HFFc6 (cell line): ENCODE measurements at places on chromosomes 1 and 21. TPM values are rescaled to one million over a fixed set of nuclear protein-coding genes. Genes with fewer than 3 reads are reported as not detected.

GRCh38 chr21:24976238-24976637 lies 631.0 kb downstream of the MRPL39 start:
- no peak overlapping the region for H3K4me3 ChIP-seq
- no peak overlapping the region for H3K27ac ChIP-seq
- H3K4me1 ChIP-seq = no peaks in the 10 kb centered on the region
- no peak for DNase-seq
- peaks cover 3% of the 10 kb centered on the region; the same call in 1 of the 2 replicates for H3K27me3 ChIP-seq

DNA sequence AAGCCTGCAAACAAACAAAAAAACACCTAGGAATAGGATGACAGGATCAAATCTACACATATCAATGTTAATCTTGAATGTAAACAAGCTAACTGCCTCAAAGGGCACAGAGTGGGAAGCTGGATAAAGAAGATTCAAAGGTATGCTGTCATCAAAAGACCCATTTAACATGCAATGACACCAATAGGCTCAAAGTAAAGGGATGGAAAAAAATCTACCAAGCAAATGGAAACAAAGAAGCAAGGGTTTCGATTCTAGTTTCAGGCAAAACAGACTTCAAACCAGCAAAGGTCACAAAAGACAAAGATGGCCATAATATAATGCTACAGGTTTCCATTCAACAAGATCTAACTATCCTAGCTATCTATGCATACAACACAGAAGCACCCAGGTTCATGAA lies 16.2 kb upstream of the OR2T10 start:
- no peaks in the 10 kb centered on the region for H3K27me3 ChIP-seq
- no peak for DNase-seq
- no peak overlapping the region for H3K27ac ChIP-seq
- H3K36me3 ChIP-seq = no peaks in the 10 kb centered on the region; the same call in 1 of the 2 replicates
- H3K4me1 ChIP-seq = no peaks in the 10 kb centered on the region

DNA sequence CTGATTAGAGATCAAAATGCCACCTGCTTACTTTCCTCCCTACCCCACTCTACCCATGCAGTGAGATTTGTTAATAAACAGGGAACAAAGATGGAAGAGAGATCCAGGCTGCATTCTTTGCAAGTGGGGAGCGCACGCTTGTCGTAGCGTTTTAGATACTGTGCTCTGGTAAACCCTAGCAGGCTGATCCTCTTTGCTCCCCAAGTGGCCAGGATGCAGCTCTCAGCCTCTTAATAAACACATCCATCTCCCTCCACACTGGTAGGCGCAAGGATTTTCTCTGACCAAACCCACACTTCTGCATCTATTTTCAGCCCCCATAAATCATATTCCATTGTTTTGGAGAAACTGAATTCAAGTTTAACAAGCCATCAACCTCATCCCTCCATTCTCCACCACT lies 2.9 kb downstream of the PGBD5 start:
- H3K4me1 ChIP-seq = peaks cover 6% of the 10 kb centered on the region; the same call in 1 of the 2 replicates
- no peak overlapping the region for H3K27ac ChIP-seq
- H3K4me3 ChIP-seq = no peak overlapping the region
- H3K27me3 ChIP-seq = peaks cover 17% of the 10 kb centered on the region

GRCh38 chr1:244050014-244050834 lies 859 bp upstream of the ZBTB18 start:
- peaks cover 12% of the 10 kb centered on the region for H3K4me1 ChIP-seq
- peak overlapping the region; percentile 90 for H3K27ac ChIP-seq
- no peak overlapping the region for H3K4me3 ChIP-seq
- peaks cover 6% of the 10 kb centered on the region for H3K36me3 ChIP-seq
- DNase-seq = no peak

DNA sequence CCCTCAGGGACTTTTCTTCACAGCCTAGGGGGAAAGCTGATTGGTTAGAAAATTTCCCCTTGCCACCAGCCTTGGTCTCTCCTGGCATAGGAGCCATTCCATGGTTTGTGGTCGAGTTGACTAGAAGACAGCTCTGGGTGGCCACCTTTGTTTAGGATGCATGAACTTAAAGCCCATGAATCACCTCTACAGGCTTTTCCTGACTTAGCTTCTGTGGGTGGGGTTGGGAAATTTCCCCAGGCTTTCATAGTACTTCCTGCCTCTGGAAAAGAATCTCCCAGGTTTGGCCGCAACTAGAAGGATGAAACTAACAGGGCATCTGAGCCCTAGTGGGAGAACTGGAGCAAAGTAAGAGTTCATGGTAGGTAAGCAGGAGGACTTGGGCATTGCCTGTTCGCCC lies 72.6 kb downstream of the SNRPE start:
- H3K36me3 ChIP-seq = no peaks in the 10 kb centered on the region
- peaks cover 20% of the 10 kb centered on the region for H3K27me3 ChIP-seq
- no peak overlapping the region for H3K27ac ChIP-seq
- no peak overlapping the region for H3K4me3 ChIP-seq
- no peaks in the 10 kb centered on the region; the same call in 1 of the 2 replicates for H3K4me1 ChIP-seq
- DNase-seq = no peak

- no peak for DNase-seq
- H3K4me3 ChIP-seq = no peak overlapping the region
- H3K4me1 ChIP-seq = peaks cover 14% of the 10 kb centered on the region
- H3K27me3 ChIP-seq = no peaks in the 10 kb centered on the region; the same call in 1 of the 2 replicates
- H3K27ac ChIP-seq = no peak overlapping the region
Observed at GRCh38 chr1:192954705-192955265, 104.4 kb downstream of the UCHL5 start.

DNA sequence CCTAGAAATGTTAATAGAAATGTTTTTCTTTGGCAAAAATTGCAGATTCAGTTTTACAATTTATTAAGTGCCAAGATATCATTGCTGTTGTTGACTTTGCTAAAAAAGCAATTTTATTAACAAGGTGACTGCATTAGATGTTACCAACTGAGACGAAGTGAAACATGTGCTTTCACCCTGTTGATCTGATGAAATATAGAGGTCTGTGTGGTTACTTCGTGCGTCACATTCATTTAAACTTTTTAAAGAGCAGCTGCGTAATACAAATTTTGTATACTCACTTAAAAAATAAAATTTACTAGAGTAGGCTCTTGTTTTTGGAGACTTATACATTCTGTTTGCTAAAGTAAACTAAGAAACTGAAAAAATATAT lies 465.7 kb downstream of the USP25 start:
- H3K36me3 ChIP-seq = peaks cover 13% of the 10 kb centered on the region
- H3K27ac ChIP-seq = peak overlapping the region; percentile 94
- peak; percentile 33 for DNase-seq
- H3K27me3 ChIP-seq = no peaks in the 10 kb centered on the region

GRCh38 chr1:75764057-75764655 lies 21.9 kb upstream of the RABGGTB start:
- no peak for DNase-seq
- peaks cover 49% of the 10 kb centered on the region for H3K4me1 ChIP-seq
- peaks cover 10% of the 10 kb centered on the region for H3K36me3 ChIP-seq
- H3K27me3 ChIP-seq = no peaks in the 10 kb centered on the region; the same call in 1 of the 2 replicates
- H3K27ac ChIP-seq = peak overlapping the region; percentile 64

- H3K27ac ChIP-seq = 0 out of 2 replicates have a peak overlapping the region, but pooled peaks have one; percentile 14
- H3K4me1 ChIP-seq = peaks cover 50% of the 10 kb centered on the region
- DNase-seq = no peak
- H3K27me3 ChIP-seq = no peaks in the 10 kb centered on the region; the same call in 1 of the 2 replicates
Observed at GRCh38 chr1:47433477-47434050, 4.3 kb upstream of the FOXD2 start.

- peak overlapping the region; percentile 87 for H3K27ac ChIP-seq
- peaks cover 20% of the 10 kb centered on the region for H3K36me3 ChIP-seq
- no peaks in the 10 kb centered on the region for H3K27me3 ChIP-seq
Observed at GRCh38 chr21:35211782-35212181, 162.7 kb upstream of the RUNX1 start.

DNA sequence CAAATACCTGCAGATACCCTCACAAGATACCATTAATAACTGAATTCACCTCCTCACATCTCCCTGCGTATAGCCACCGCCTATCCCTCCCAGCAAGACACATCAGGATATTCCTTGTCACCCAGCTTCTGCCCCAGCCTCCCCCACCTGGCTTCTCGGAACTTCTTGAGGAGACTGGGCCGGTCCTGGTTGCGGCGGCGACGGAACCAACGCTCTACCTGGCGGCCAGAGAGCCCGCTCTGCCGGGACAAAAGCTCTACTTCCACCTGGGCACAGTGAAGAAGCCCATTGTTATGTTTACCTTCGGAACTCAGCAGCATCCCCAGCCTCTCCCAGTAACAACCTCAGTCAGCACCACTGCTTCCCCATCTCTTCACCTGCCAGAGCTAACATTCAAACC lies 6.7 kb downstream of the CERS2 start:
- peaks cover 45% of the 10 kb centered on the region for H3K36me3 ChIP-seq
- H3K27ac ChIP-seq = no peak overlapping the region; the same call in 1 of the 2 replicates
- no peak overlapping the region for H3K4me3 ChIP-seq
- peaks cover 29% of the 10 kb centered on the region for H3K4me1 ChIP-seq
- peaks cover 8% of the 10 kb centered on the region for H3K27me3 ChIP-seq

GRCh38 chr1:25871086-25871703 lies 4.3 kb downstream of the PAQR7 start:
- peaks cover 18% of the 10 kb centered on the region for H3K4me1 ChIP-seq
- no peak for DNase-seq
- no peak overlapping the region; the same call in 1 of the 2 replicates for H3K27ac ChIP-seq
- H3K27me3 ChIP-seq = no peaks in the 10 kb centered on the region; the same call in 1 of the 2 replicates
- no peak overlapping the region for H3K4me3 ChIP-seq

DNA sequence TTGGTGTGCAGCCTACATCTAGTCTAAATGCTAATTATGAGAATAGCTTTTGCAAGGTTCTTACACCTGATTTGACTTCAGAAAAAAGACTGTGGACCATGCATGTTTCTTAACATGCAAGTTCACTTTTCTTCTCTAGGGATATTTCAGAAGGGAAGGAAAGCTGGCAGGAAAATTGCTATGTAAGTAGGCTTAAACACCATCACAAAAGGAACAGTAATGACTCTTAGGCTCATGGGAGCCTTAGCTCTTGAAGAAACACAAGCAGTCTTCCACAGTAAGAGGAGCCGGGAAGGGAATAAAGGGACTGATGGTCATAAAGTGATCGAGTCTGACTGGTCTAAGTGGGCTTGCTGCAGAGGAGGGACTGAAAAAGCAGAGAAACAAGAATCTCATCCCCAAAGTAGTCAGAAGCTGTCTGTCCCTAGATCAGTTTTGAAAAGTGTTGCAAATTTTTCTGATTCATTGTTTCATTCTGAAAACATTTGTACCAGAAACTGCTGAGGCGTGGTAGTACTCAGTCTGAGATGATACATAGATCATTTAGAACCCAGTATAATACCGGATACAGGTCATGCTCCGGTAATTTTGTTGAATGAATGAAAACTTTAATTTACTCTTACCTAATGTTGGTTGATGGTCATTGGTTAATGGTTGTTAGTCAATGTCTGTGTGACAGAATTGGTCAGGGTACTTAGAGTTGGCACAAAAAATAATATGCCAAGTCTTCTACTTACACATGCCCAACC lies 40.9 kb downstream of the SMYD2 start:
- no peak for DNase-seq
- H3K27me3 ChIP-seq = no peaks in the 10 kb centered on the region
- H3K36me3 ChIP-seq = peaks cover 9% of the 10 kb centered on the region; the same call in 1 of the 2 replicates
- peaks cover 13% of the 10 kb centered on the region for H3K4me1 ChIP-seq

DNA sequence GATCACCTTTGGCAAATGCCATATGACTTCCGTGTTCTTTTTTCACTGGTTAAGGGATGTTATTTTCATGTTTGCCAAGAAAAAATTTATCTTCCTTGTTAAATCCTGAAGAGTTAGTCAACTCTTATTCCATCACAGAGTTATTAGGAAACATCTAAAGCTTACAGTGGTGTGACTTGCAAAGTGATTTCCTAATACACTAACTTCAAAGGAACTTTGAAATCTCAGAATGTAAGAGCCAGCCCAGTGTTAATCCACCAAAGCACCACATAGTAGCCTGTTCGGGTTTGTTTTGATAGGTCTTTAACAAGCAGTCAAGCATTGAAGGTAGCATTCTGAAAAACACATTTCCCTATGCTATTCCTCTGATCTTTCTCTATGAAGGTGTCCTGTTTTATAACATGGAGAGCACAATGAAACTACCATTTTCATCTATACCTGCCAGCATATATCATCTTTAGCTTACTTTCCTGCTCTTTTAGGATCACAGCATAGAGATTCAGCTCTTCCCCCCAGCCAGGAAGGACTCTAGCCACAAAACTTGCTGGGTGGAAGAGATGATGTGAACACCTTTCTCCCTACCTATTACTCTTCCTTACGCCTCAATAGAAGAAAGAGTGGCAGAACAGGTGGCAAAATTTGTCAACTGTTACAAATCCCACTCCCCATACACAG lies 82.4 kb upstream of the MAGI3 start:
- DNase-seq = peak; percentile 9
- peaks cover 10% of the 10 kb centered on the region for H3K4me1 ChIP-seq
- no peak overlapping the region for H3K27ac ChIP-seq
- H3K36me3 ChIP-seq = no peaks in the 10 kb centered on the region

GRCh38 chr1:155300553-155301329 lies 497 bp downstream of the PKLR start:
- no peaks in the 10 kb centered on the region; the same call in 1 of the 2 replicates for H3K4me1 ChIP-seq
- H3K27ac ChIP-seq = no peak overlapping the region
- H3K36me3 ChIP-seq = no peaks in the 10 kb centered on the region
- H3K4me3 ChIP-seq = no peak overlapping the region
- peaks cover 21% of the 10 kb centered on the region for H3K27me3 ChIP-seq
- DNase-seq = no peak

DNA sequence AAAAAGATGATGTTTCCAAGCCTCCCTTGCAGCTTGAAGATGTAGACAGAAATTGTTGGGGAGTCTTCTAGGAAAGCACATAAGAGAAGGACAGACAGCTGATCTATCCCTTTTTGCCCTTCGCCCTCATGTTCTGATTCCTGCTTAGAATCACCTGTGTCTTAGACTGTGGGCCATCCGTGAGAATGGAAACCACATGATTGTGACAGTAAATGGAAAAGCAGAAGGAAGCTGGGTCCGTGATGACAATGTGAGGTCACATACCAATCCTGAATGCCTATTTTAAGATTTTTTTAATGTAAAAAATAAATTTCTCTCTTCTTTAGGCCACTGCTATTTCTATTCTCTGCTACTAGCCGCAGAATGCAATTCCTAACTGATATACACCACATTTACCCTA lies 67.7 kb upstream of the C1orf87 start:
- H3K4me1 ChIP-seq = peaks cover 28% of the 10 kb centered on the region
- no peak overlapping the region for H3K27ac ChIP-seq
- DNase-seq = no peak
- H3K36me3 ChIP-seq = no peaks in the 10 kb centered on the region
- H3K4me3 ChIP-seq = no peak overlapping the region

- no peak overlapping the region for H3K4me3 ChIP-seq
- H3K27me3 ChIP-seq = no peaks in the 10 kb centered on the region
- no peaks in the 10 kb centered on the region for H3K4me1 ChIP-seq
- no peak for DNase-seq
Observed at GRCh38 chr21:24007592-24007991, 1599.7 kb downstream of the MRPL39 start.

LRRC8C gene
- 4.8 to 12.4 TPM (median 8.2 TPM) in 3 replicates for total RNA-seq

SPRR2B gene
- not detected in 3 replicates for total RNA-seq

TMEM52 gene
- not detected in 2 replicates for total RNA-seq

OR2T33 gene
- total RNA-seq = not detected in 3 replicates

MPL gene
- not detected in 3 replicates for total RNA-seq

PDZK1 gene
- 0.83 and 1.1 TPM in 2 replicates for total RNA-seq

PROX1 gene
- 0.14 to 0.51 TPM (median 0.24 TPM) in 3 replicates for total RNA-seq

ADAMTS4 gene
- 3.1 to 6.6 TPM (median 3.5 TPM) in 3 replicates for total RNA-seq

SLC30A2 gene
- not detected in 3 replicates for total RNA-seq

FAM110D gene
- total RNA-seq = not detected in 3 replicates
